ENCODE measurements at places on chromosomes 13 and 19. TPM values are rescaled to one million over a fixed set of nuclear protein-coding genes. Genes with fewer than 3 reads are reported as not detected.

CPB2 gene
- total RNA-seq: not detected

FAAP24 gene
- total RNA-seq: 1.7 TPM

ZNF528 gene
- 106 TPM for total RNA-seq

HPN gene
- total RNA-seq: 0.27 TPM

ARL11 gene
- 0.18 TPM for total RNA-seq

PLPPR2 gene
- total RNA-seq: 23.7 TPM

RAB3A gene
- 35.7 TPM for total RNA-seq

PLPP2 gene
- 10.1 TPM for total RNA-seq

CLASRP gene
- 17.6 TPM for total RNA-seq

GRCh38 chr13:110012102-110012739 is 225.8 kb upstream of the IRS2 start:
- no peak for DNase-seq

DNA sequence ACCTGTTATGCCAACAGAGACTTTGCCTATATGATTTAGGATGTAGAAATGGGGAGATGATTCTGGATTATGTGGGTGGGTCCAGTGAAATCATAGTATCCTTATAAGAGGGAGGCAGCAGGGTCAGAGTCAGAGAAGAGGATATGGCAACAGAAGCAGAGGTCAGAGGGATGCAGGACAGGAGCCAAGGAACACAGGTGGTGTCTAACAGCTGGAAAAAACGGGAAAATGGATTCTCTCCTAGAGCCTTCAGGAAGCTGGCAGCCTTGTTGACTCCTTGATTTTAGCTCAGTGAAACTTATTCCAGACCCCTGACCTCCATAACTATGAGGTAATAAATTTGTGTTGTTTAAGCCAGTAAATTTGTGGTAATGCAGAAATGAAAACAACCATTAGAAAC is 28.8 kb upstream of the OXGR1 start:
- no peak for DNase-seq

DNA sequence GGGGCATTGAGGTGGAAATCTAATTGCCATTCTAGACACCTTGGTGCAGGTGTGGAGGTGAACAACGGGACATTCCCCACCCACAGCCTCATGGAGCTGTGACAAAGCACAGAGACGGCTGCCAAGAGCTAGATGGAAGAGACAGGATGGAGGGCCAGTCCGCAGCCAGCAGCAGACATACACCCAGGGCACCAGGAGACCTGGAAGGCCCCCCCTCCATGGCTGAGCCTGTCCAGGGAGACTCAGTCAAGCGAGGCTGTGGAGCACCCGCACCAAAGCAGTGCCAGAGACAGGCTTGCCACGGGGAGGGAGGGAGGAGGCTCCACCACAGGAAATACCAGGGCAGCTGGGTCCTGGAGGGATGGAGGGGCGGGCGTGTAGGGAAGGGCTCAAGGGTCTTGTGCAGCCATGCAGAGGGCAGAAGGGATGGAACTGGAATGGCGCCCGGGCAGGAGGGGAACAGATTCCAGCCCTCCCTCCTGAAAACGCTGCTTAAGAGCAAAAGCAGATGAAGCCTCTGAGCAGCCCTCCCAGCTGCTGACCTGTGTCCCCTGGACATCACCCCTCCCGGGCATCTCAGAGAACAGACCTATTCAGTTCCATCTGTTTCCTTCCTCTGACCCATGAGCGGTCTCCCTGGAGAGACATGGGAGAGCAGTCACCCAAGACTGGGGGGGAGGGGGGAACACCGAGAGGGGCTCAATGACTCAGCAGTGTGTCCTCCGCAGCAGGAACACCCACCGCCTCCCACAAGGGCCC is 14.4 kb downstream of the EPS15L1 start:
- DNase-seq: peak; percentile 51

- no peak for DNase-seq
Measured at GRCh38 chr13:51636349-51636890, 52.2 kb downstream of the WDFY2 start.

DNA sequence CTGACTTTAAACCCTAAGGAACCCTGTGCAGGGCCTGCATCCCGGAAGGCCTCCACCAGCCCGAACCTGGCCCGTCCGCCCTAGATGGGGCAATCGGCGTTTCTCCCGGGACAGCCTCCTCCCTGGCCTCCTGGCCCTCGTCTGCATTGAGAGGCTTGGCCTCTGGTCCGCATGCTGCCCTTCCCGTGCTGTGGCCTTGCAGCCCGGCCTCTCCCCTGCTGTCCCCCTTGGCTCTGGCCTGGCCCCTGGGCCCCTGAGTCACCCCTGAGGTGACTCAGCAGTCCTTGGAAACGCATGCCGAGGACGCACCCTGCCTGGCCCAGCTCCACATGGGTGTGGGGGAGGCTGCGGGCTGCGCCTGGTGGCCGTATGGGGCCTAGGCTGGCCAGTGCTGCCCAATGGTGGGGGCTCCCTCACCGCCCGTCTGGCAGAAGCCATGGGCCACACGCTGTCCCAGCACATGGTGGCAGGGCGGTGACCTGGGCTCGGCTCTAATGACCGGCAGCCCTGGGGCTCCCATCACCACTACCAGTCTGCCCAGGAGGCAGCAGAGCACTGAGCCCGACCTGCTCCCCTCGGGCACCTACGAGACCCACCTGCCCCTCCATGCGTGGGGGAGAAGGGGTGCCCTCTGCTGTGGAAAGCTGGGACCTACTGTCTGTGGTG is 25.7 kb downstream of the SH3GL1 start:
- DNase-seq: no peak

- DNase-seq: no peak
Measured at GRCh38 chr13:108781312-108781711, 151.9 kb downstream of the MYO16 start.

DNA sequence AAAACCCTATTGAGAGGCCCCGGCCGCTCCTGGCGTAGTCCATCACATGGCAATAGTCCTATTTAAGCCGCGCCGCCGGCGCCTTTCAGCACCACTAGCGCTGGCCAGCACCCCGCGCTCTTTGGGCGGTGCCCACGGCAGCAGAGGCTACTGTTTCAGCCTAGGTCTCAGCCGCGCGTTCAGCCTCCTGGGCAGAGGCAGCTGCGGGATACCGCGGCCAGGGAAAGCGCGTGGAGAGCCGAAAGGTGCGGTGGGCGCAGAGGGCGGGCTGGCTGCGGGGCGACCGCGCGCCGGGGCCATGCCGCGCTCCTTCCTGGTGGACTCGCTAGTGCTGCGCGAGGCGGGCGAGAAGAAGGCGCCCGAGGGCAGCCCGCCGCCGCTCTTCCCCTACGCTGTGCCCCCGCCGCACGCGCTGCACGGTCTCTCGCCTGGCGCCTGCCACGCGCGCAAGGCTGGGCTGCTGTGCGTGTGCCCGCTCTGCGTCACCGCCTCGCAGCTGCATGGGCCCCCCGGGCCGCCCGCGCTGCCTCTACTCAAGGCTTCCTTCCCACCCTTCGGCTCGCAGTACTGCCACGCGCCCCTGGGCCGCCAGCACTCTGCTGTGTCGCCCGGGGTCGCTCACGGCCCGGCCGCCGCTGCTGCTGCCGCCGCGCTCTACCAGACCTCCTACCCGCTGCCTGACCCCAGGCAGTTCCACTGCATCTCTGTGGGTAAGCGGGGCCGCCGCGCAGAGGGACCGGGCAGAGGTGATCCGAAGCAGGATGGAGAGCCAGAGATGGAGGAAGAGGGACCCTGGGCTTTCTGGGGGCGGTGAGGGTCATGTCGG is at the start of gene GSX1:
GSX1 (plus strand) TSS at position 91 of the 826 bp plus-strand sequence; CDS start at position 299, 208 bp downstream.
- DNase-seq: no peak

GRCh38 chr13:44395976-44396694 is 22.5 kb downstream of the SERP2 start:
- no peak for DNase-seq

DNA sequence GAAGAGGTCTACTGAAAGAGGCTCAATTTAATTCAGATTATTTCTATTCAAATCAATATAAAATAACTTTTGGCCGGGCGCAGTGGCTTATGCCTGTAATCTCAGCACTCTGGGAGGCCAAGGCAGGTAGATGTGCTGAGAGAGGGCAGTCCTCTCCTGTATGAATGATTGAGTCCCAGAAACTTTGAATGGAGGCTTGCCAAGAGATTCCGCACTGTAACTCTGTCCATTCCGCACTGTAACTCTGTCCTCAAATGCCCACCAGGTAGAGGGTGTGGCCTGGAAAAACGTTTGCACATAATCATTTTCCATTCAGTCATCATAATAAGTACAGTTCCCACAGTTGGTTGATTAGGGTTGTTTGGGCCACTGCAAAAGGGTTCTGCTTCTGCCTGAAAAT is 274.7 kb upstream of the SOX21 start:
- no peak for DNase-seq

- DNase-seq: no peak
Measured at GRCh38 chr13:23615395-23616081, 45.3 kb downstream of the TNFRSF19 start.

GRCh38 chr13:43730642-43731041 is 56.1 kb downstream of the ENOX1 start:
- DNase-seq: no peak

DNA sequence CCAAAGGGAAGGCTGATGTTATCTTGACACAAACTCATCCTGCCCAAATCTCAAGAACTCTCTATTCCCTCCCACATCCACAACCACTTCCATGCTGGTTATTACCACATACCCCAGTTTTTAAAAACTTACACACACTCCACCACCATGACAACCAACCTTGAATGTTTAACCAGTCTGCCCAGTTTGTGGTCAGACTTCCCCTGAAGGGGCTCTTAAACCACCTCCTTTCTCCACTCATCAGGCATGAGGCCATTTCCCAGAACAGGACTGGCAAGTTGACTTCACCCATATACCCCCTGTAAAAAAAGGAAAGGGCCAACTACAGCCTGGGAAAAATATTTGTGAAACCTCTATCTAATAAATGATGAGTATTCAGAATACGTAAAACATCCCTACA is 12.4 kb upstream of the ZSCAN4 start:
- no peak for DNase-seq

DNA sequence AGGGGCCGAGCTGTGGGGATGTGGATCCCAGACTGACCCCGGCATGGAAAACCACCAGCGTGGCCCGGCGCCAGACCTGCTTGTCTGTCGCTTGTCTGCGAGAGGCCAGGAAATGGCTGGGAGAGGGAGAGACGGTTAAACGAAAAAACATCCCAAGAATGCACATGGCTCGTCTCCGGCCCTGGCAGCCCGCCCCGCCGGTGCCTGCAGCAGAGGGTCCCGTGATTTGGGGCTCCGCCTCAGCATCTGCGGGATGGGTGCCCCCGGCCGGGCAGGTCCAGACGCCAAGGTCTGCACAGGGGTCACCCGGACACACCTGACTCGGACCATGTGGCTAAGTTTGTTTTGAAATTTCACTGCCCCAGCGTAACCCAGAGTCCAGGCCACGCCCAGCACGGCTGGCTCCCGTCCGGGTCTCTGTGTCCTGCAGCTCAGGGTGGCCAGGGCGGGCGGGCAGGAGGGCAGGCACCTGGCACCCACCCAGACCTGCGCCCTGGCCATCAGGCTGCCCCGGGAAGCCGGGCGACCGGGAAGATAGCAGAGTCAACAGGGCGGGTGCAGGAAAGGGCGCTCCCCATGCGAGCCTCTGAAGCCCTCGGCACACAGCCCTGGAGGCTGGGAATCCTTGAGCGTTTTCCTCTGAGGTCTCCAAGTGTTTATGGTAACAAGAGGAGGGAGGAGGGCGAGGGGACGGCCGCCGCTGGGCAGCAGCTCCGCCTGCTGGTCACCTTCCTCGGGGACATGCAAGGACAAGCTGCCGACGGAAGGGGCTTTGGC is 103.2 kb downstream of the GADD45B start:
- DNase-seq: peak; percentile 88

DNA sequence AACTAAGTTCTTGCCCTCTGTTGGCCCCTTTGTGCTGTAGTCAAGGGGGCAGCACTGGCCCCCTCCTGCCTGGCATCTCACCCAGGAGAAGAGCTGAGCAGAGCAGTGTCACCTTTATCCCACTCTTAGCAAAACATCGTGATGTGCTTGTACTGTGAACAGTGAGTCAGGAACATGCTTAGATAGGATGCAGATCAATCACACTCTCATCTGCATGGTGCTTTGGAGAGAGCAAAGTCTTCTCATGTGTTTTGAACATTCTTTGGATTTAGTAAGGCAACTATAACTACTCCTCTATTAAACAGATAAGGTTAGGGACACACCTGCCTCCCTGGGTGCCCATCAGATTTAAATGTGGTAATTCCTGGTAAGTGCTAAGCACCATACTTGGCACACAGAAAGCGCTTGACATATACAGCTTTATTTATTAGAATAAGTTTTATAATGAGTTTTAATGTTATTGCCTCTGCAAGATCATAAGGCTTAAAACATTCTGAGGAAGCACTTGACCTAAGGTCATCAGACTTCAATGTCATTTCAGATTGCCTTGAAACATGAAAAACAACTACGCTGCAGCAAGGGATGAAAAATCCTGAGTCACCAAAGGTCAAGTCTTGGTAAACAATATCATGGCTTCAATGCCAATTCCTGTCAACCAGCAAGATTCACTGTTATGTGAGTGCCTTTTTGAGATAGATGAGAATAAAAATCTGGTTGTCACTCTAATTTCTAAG is 82.4 kb upstream of the IRS2 start:
- DNase-seq: no peak

GRCh38 chr13:98389319-98389718 is 187.6 kb downstream of the STK24 start:
- no peak for DNase-seq

GRCh38 chr13:112073245-112074138 is 6.5 kb downstream of the SOX1 start:
- no peak for DNase-seq

DNA sequence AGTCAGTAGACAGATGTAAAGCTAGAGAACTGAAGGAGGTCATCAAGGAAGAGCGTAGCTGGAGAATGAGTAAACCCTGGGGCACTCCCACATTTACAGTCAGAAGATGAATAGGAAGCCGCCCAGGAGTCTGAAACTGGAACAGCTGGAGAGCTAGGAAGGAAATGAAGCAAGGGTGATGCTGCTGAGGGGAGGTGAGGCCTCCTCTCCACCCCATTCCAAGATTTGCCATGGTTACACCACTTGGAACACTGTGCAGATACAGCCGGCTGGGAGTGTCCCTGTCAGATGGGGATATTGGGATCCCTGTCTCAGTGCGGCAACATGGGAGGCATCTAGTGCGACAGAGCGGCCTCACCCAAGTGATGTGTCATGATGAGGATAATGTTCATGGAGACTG is 51.8 kb upstream of the GPI start:
- no peak for DNase-seq

GRCh38 chr13:46235286-46235685 is 23.6 kb downstream of the LRRC63 start:
- no peak for DNase-seq

DNA sequence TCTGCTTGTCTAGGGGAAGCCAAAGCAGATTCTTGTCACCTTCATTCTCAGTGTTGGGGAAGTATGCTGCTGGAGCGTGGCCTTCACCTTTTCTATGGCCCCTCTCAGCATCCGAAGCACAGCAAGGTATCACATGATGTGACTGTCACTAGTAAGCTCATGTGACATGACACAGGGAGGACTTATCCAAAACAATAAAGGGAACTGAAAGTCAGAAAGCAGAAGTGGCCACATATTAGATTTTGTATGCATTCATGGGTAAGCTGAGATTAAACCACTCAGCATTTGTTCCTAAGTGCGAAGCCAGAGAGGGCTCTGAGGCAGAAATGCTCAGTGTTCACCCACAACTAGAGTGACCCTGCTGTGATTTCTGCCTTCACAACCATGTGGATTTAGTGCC is 72.8 kb upstream of the PCDH8 start:
- DNase-seq: no peak

- no peak for DNase-seq
Measured at GRCh38 chr13:70630247-70630646, 522.0 kb upstream of the KLHL1 start.

- DNase-seq: no peak
Measured at GRCh38 chr19:7603919-7604318, 8.3 kb downstream of the CAMSAP3 start.
